ENCODE measurements at places on chromosomes 7 and 10.

- no peak for DNase-seq
These were observed 1.8 kb downstream of the CEP55 start for GRCh38 chr10:93498166-93498565.

DNA sequence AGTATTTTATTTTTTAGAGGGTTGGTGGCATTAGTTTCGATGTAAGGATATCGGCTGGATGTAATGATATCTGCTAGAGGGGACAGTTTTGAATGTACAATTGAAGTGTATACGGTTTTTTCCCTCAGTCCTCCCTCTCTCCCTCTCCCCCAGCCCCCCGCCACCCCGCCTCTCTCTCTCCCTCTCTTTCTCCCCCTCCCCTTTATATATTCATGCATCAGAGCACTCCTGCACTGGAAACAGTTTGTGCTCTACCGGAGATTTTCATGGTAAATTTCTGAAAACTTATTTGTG is 1.6 kb downstream of the GLCCI1 start:
- no peak for DNase-seq

DNA sequence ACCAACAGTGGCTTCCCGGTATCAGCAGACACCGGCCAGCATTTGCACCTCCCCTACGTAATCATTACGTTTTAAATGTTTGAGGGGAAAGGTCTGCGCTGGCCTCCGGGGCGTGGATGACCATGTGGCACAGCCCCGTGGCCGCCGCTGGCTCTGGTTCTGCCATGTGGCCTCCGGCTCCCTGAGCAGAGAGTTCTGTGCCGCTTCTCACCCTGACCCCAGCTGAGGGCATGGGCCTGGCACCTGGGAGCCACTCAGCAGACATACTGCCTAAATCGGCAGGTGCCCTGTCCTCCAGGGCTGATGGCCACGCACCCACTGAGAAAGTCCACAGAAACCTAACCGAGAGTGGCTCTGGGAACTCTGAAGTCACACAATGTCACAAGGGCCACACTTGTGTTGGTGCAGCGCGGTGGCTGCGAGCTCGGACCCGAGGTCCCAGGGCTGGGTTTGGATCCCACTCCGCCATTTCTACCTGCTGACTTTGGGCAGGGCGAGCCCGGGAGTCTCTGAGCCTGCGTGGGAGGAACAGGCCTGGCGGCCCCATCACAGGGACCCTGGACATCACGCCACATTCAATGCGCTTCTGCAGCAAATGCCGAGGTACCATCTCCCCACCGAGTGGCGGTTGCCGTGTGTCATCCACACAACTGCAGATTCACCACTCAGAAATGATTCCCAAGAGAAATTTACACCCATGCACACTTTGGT is 25.3 kb downstream of the CFAP46 start:
- no peak for DNase-seq

DNA sequence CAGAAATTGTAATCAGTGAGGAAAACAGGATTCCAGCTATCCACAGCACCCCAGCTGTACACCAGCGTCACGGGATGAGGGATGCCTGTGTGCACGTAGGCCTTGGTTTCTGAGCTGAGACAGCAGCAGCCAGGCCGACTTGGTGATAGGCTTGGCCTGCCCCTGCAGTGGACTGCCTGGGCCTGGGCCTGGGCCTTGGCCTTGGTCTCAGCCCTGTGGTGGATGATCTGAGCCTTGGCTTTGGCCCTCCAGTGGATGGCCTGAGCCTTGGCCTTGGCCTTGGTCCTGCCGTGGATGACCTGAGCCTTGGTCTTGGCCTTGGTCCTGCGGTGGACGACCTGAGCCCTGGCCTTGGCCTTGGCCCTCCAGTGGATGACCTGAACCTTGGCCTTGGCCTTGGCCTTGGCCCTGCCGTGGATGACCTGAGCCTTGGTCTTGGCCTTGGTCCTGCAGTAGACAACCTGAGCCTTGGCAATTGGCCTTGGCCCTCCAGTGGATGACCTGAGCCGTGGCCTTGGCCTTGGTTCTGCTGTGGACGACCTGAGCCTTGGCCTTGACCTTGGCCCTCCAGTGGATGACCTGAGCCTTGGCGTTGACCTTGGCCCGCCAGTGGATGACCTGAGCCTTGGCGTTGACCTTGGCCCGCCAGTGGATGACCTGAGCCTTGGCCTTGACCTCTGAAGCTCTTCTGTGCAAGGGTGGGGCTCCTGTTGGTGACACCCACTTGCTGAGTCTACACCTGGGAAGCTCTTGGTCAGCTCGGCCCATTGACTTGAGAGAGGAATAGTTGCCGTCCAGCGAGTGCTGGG is 93.8 kb downstream of the CUX1 start:
- no peak for DNase-seq

- DNase-seq: no peak
These were observed 30.1 kb downstream of the BTAF1 start for GRCh38 chr10:91953600-91954160.

- DNase-seq: no peak
These were observed 658 bp downstream of the DMBT1 start for GRCh38 chr10:122561212-122561611.

DNA sequence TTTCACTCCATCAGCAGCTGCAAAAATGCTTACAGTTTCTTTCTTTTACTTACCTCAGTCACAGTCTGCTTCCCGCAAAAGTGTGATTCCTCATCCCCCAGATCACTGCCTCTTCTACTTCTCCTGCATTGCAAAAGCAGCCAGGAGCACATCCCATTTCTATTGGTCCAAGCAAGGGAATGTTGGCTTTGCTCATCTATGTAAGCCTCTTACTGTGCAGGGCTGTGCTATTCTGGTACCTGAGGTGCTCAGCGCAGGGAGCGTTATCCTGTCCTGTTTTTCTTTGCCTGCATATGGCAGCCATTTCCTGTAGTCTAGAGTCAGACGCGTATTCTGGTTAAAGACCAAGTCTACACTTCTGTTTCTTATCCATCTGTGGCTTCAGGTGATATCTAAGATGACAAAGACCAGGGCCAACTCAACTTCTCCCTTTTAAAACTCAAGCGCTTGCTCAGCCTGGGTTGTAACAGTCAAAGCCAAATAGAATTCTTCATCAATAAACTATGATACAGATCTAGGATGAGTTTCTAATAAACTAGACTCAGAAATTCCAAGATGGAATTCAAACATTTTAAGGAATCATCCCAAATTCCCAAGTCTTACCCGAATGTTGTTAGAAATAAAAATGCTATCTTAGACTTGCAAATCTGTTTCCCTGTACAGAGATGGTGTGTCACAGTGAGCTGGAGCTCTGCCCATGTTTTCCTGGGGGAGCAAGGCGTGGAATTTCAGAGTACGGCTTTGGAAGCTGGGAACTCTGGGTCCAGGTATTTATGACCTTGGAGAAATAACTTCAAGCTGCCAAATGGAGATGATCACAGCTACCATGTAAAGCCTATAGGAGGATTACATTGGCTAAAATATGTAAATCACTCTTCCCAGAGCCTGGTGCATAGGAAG is 6.1 kb upstream of the RBM17 start:
- DNase-seq: no peak

DNA sequence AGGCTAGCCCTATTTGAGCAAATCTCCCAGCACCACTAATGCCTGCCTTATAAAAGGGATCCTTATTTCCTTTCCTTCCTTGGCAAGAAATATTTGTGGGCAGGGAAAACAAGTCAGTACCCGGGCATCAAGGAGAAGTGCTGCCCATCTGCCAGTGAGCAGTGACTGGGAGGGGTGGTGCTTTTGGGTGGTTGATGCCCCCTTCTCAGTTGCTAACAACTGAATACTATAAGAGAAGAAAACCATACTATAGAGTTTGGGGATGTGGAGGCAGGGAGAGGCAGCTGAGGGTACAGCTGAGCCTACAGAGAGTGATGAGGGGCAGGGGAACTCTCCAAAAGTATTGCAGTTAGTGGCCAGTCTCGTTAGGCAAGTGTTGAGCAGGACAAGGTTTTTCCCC is 39.3 kb downstream of the OGDH start:
- DNase-seq: no peak

GRCh38 chr7:80923211-80923612 is 4.4 kb upstream of the SEMA3C start:
- no peak for DNase-seq

DNA sequence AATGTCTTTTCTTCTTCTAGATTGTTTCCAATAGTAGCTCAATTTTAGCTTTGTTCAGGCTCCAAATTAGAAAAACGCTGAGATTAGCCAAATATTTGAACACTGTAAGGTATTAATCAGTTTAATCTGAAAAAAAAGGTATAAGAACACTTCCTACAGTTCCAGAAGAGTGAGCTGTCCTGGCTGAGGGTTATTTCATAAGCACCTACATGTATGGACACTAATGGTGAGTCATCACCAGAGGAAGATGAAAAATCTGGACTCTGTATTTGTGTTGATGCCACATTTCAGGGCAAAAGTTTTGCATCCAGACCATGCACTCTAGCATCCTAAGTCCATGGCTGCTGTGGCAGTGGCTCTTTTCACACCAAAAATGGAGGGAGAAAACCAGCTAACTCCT is 189.5 kb downstream of the ANKRD30A start:
- DNase-seq: no peak

- DNase-seq: no peak
These were observed 51.2 kb downstream of the ANLN start for GRCh38 chr7:36440880-36441279.

DNA sequence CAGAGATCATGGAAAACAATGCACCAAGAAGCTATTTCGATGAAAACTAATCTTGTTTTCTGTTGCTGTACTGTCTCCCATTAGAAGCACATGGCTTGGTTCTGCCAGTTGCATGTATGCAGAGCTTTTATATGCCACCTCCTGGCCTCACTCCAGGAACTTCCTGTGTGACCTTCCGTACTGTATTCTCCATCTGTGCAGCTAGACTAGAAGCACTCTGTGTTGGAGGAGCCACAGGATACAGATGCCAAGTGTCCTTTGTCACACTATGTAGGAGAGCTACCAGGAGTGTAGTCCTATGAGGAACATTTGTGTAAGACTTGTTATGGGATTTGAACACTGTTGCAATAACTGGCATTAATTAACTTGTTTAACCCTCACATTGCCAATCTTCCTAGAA is 503.5 kb upstream of the TPK1 start:
- no peak for DNase-seq

DNA sequence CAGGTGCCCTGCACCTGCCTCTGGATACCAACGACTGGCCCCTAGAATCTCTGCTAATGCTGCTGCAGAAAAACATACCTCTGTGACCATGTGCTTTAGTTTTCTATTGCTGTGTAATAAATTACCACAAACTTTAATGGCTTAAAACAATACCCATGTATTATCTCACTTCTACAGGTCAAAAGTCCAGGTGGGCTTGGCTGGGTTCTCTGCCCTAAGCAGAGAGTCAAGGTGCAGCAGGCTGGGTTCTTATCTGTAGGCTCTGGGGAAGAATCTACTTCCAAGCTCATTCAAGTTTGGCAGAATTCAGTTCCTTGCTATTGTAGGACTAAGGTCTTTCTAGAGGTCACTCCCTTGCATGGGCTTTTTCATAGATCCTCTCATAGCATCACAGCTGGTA is 52.3 kb downstream of the CCDC71L start:
- DNase-seq: no peak

DNA sequence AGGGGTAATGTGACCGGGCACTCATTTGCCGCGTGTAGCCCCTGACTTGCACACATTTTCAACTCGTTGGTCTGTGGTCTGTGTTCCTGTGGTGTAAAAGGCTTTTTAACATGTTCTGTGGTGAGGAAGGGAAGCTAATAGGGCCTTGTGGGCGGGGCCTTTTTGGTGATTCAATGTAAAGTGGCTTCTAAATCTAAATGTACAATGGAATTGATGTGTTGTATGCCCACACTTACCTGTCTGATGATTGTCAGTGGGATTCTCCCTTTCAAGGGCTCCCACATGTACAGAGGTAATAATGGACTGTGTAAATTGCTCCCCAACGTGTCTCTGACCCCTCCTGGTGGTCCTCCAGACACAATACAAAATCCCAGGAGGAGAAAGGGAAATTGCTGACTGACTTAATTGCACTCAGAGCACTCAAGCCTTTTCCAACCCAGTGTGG is 43.1 kb upstream of the GATAD1 start:
- DNase-seq: no peak

DNA sequence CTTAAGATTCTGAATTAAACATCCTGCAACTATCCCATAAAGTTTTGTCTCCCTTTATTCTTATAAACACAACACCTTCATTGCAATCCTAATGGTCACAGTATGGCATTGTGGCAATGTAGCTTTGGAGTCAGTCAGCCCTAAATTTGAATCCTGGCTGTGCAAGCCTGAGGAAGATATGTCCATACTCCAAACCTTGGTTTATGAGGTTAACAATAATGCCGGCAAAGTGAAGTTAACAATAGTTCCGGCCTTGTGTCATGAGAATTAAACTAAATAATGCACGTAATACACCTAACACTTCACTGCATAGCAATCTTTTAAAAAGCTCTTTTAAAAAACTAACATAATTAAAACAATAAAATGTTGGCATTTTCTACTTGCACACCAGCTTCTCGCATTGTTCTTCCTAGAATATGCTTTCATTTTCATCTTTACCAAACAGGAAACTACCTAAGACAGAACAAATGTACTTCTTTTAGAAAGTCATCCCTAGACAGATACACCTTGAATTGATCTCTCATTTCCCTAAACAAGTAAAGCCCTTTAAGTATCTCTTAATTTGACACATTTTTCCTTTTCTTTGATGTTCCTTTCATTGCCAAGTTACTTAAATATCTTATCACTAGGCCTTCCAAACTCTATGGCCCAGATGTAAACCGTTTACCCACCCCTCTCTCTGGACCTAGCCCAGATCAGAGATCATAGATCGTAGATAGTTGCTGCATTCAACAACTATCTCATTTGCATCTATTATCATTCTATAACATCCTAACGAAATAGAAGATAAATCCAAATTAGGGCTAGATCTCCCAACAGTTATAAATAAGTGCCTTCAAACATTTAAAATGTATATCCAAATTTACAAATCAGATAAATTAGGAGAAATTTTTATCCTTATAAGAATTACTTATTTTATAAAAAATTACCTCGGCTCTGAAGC is 66.7 kb downstream of the CREB3L2 start:
- peak; percentile 27 for DNase-seq

GRCh38 chr7:127904670-127904985 is 126.6 kb downstream of the LRRC4 start:
- DNase-seq: no peak

- DNase-seq: no peak
These were observed 181.6 kb downstream of the MLLT10 start for GRCh38 chr10:21715531-21716195.

DNA sequence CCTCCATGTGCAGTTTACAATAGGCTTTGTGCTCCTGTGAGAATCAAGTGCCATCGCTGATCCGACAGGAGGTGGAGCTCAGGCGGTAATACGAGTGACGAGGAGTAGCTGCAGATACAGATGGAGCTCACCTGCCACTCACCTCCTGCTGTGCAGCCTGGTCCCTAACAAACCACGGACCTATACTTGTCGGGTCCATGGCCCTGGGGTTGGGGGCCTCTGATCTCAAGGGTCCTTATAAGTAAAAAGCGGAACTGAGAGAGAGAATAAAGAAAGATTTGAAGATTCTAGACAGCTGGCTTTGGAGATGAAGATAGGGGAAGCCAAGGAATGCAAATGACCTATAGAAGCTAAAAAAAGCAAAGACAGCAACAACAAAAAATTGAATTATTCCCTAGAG is 130.6 kb downstream of the PLXDC2 start:
- DNase-seq: no peak

Data from naive B cell (primary cell).